ENCODE measurements at places on chromosomes 12 and 14. TPM values are rescaled to one million over a fixed set of nuclear protein-coding genes. Genes with fewer than 3 reads are reported as not detected.
A peak's percentile ranks its signal among the peaks of the same experiment; 100 is the strongest.

- peak overlapping the region; percentile 59 for H3K27ac ChIP-seq
- H3K4me3 ChIP-seq: no peak overlapping the region
- peak; percentile 91 for DNase-seq
Observed at GRCh38 chr12:88896958-88897357, 316.7 kb upstream of the KITLG start.

GRCh38 chr14:100098171-100098570 is 32.9 kb downstream of the EVL start:
- H3K4me1 ChIP-seq: peaks cover 10% of the 10 kb centered on the region
- H3K27me3 ChIP-seq: no peaks in the 10 kb centered on the region
- DNase-seq: no peak
- H3K4me3 ChIP-seq: no peak overlapping the region

The PRB2 gene
- total RNA-seq: not detected

The PPM1H gene
- 0.28 TPM for total RNA-seq

Data from IMR-90 (cell line).